ENCODE measurements at places on chromosomes 2 and 18.

GRCh38 chr2:235390816-235391194, 103.0 kb upstream of the AGAP1 start:
- DNase-seq, result no peak

DNA sequence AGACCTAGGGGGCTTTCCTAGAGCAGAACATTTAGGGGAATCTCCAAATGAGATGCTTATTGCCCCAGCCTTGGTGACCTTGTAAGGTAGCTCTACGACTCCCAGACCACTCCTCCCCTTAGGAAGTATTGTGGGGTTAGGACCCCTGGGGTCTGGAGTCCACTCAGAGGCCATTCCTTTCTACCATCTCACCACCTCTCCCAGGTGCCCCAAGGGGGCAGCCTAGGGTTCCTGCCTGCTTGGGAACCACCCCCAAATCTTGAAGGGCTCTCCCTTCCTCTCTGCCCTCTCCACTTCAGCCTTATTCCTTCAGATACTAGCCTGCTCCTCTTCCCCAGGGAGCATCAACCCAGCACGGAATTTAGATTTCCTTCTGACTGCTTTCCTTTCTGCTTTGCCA, 17.5 kb upstream of the EXOC6B start:
- DNase-seq, result no peak

DNA sequence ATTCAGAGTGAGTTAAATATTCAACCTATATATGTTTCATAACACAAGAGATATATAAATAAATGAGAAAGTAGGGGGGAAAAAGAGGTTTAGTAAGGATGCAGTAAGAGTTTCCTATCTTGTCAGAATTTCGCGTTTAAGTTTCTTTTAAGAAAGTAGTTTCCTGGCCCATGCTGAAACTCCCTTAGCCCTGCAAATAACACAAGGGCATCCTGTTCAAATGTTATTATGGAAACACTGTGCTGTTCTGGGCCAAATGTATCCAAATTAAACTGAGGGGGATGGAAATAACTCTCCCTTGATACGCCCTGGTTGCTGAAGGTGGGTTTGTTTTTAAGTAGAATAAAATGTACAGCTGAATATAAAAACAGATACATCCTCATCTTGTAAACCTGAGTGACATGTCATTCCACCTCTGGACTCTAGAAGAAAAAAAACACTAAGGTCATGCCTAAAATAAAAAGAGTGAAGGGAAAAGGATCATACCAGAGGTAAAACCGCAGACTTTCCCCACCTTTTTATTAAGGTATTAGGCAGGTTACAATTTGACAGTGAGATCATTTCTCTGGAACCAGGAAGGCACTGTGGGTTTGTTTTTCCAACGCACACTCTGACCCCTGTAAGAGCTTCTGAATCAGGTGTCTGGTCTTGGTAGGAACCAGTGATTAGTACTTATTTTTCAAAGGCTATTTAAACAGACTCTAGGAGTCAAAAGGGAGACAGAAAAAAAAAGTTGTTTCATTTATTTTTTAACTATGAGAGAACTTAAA, 16.7 kb downstream of the BCL2 start:
- DNase-seq, result no peak

GRCh38 chr18:55433648-55434047, 154.3 kb downstream of the TCF4 start:
- DNase-seq, result no peak

- no peak for DNase-seq
These were observed 110.5 kb upstream of the TACR1 start for GRCh38 chr2:75309596-75310463.

DNA sequence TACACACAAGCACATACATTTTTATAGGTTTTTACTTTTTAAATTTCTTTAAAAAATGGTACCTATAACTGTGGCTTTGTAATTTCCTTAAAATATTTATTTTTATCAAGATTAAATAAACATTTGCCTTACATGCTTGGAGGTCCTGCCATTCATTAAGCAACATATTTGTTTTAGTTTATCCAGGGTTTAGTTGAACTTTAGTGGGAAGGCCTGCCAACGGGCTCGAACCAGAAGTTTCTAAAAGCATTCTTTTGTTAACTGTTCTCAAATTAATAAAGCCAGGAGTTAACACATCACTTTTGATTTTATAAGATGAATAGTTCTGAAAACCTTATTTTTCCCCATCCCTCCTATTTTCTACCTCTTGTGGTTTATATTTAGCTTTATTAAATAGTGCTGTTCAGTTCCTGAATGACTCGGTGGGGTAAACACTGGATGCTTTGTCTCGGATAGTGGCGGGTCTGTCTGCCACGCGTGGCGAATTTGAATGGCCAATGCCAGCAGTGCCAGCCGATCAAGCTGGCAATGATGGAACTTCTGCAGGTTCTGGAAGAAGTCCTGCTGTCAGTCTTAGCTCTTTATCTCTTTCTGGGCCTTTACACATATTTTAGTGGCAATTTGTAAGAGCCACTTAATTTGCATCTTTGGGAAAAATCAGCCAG, 32.2 kb downstream of the SH3YL1 start:
- DNase-seq, result no peak

DNA sequence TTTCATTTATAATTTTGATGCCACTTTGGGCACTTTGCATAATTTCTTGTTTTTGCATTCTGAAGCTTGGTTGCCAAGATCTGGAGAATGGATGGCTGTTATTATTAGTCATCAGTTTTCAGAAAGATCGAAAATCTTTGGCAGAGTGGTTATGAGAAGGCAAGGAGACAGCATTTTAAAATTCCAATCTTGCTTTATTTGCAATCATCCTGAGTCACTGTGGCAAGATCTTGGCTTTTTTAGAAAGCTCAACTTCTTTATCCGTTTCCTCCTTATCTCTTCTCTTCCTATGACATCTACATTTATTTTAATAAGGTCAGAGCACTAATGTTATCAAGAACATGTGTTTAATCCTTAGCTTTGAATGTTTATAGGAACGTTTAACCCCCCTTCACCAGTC, 31.1 kb upstream of the EIF2AK3 start:
- no peak for DNase-seq

GRCh38 chr18:61398961-61399705, 65.9 kb downstream of the CDH20 start:
- DNase-seq, result no peak

GRCh38 chr2:216711348-216711747, 16.0 kb upstream of the IGFBP5 start:
- DNase-seq, result no peak

DNA sequence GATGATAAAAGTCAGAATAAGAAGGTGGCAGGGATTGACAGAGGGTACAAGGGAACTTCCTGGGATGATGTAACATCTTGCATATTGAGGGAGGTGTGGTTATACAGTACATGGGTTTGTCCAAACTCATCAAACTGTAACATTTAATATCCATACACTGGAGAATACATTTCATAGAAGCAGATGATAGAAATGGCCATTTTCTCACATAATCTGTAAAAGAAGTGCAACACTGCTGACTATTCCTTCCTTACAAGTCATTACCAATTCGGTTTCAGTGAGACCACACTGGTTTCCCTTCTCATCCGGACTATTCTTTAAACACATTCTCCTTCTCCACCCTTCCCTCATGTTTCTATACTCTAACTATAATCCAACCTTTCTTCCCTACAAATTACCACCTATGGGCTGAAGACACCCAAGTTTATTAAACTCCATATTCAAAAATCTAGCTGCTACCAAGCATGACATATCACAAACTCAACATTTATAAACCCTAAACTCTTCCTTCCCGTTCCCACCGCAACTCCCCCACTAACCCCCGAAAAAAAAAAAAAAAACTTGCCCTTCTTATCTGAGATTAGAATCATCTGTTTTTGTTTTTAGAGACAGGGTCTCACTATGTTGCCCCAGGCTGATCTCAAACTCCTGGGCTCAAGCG, 1.6 kb downstream of the COX7A2L start:
- DNase-seq, result no peak

- no peak for DNase-seq
These were observed 71.7 kb downstream of the IL1R2 start for GRCh38 chr2:102063487-102063911.

- DNase-seq, result no peak
These were observed 73.1 kb upstream of the PID1 start for GRCh38 chr2:229344151-229344551.

DNA sequence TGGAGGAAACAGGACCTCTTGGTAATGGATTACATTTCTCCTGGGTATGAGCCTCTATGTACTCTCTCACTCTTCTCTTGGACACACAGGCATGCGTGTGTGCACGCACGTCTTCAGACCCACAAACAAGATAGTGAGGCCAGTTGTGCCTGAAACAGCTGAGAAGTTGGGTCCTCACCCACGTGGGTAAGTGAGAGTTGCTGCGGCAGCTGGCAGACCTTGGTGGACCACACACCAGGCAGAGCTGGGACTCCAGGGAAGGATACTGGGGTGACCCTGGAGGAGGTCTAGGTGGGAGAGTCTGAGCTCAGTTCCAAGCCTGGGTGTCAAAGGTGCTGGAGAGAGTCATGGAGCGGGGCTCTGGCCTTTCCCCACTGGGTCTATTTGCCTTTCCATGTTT, 194.3 kb downstream of the HAUS1 start:
- DNase-seq, result no peak

DNA sequence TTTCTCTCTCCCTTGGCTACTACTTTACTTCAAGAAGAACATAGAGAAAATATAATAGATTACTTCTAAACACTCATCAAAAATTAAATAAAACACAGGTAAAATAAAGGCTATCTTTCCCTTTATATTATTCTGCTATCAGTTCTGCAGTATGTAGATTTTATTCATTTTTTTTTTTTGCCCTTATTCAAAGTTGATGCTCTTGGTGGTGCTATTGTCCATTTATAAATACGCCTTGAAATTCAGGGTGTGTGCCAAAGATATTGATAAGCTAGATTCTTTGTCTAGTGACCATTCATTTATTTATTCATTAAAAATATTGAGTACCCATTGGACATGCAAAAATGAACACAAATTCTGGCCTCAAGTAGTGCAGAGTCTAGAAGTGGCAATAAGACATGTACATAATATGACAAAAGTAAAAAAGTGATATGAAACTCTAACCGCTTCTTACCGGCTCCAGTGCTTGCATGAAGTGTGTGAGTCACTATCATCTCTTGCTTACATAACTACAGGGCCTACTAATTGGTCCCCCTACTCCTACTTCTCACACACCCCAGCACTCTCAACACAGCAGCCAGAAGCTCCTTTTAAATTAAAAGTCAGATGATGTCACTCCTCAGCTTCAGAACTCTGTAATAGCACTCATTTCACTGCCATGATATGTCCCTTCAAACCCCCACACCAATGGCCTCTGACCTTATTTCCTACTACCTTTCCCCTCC, 208.3 kb upstream of the FANCL start:
- no peak for DNase-seq

DNA sequence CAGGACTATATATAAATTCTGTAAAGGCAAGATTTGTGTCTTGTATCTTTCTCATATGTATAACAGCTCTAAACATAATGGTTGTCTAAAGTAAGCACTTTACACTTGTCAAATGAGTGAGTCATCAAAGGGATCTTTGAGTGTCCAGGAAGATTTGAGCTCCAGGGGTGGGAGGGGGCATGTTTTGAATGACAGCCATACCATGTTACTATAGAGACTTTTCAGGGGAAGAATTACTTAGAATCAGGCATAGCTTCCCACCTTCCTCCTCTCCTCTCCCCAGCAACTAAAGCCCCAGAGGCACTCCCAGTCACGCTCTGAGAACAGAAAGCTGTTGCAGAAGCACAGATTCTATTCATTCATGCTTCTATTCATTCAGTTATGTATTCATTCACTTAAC, 65.8 kb upstream of the ALK start:
- no peak for DNase-seq

DNA sequence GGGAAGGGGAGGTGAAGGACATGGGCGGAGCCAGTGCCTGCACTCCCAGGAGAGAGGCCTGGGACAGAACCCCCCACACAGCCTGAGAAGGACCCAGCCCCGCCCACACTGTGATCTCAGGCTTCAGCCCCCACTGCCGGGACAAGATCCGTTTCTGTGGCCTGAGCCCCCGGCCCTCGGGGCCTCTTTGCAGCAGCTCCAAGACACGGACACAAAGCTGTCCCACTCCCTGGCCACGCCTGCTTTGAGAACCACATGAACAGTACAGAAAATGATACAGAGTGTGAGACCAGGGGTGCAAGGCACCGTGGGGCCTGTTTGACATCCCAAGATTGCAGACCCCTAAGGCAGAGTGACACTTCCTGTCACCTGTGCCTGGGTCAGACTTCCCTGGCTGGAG, 74.5 kb downstream of the TWIST2 start:
- no peak for DNase-seq

GRCh38 chr18:34623557-34623956, 86.5 kb upstream of the DTNA start:
- DNase-seq, result no peak

DNA sequence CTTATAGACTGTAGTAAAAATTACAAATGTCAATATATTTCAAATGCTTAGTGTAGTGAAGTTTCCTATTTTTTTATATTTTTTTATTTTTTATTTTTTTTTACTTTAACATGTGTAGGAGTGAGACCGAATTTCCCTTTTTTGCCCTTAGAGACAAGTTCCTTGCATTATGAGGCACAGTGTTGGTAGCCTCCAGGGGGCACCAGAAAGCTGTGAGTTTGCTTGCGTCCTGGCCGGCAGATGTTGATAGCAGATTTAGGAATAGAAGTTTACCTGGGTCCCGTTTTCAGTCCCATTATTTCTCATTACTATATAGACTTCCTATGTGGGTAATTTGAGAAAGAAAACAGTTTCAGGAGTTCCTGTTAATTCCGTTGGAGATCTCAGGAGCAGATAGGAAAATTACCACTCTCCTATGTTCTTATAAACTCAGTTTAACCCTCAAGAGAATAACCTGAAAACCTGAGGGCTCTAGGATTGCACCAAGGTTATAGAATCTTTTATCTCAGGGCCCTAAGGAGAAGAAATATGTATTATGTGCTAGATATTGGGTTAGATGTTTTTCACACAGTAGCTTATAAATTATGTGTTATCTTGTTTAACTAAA, 157.5 kb upstream of the SESTD1 start:
- no peak for DNase-seq

DNA sequence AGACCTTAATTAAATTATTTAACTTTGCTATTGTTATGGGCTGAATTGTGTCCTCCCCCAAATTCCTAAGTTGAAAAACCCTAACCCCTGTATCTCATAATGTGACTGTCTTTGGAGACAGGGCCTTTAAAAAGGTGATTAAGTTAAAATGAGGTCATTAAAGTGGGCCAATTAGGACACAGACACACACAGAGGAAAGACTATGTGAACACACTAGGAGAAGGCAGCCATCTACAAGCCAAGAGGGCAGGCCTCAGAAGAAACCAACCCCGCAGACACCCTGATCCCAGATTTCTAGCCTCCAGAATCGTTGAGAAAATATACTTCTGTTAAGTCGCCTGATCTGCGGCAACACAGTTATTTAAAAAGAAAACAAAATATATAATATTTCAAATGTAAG, 6.4 kb downstream of the STK17B start:
- no peak for DNase-seq

DNA sequence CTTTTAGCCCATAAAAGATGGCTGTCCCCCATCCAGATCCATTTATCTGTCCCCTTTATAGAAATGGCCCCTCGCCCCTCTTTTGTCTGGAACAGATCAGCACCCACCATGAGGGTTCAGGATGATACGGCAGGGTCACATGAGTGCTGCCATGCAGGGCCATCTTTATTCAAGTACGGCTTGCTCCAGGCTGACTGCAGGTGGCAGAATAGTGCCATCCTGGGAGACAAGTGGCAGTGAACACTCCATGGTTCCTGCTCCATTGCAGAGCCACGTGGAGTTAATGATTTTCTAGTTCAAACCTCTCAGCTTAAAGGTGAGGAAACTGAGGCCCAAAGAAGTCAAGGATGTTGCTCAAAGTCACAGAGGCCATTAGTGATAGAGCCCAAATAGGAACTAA, 180.6 kb downstream of the CLIP4 start:
- no peak for DNase-seq

Data from stimulated activated CD8-positive, alpha-beta memory T cell treated with anti-CD3 and anti-CD28 coated beads, Interleukin-4, amount 100 ng/mL, for 1 hour (primary cell).